ENCODE measurements at places on chromosomes 11 and 22.

DNA sequence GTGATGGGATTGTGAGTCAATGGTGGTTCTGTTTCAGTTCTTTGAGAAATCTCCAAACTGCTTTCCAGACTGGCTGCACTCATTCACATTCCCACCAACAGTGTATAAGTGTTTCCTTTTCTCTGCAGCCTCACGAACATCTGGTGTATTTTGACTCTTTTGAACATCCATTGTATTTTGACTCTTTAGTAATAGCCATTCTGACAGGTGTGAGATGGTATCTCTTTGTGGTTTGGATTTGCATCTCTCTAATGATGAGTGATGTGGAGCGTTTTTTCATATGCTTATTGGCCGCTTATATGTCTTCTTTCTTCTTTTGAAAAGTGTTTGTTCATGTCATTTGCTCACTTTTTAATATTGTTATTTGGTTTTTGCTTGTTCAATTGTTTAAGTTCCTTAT lies 19.4 kb downstream of the NELL1 start:
- DNase-seq, result no peak

DNA sequence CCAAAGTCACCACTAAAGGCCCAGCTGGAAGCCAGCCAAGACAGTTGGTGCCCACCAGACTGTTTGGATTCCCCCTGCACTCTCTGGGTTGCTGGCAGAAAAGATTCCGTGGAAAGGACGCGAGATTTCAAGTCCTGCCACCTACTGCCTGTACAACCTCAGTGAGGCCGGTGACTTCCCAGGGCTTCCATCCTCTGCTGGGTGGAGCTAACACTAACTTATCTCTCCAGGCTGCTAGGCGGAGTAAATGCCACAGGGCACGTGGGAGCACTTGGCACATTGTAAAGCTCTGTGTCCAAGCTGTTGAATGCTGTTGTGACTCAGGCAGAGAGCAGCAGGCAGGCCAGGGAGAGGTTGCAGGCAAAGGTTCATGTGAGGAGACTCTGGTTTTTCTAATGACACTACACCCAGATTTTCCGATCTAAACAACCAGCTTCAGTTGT lies 50.9 kb upstream of the CDON start:
- DNase-seq, result no peak

DNA sequence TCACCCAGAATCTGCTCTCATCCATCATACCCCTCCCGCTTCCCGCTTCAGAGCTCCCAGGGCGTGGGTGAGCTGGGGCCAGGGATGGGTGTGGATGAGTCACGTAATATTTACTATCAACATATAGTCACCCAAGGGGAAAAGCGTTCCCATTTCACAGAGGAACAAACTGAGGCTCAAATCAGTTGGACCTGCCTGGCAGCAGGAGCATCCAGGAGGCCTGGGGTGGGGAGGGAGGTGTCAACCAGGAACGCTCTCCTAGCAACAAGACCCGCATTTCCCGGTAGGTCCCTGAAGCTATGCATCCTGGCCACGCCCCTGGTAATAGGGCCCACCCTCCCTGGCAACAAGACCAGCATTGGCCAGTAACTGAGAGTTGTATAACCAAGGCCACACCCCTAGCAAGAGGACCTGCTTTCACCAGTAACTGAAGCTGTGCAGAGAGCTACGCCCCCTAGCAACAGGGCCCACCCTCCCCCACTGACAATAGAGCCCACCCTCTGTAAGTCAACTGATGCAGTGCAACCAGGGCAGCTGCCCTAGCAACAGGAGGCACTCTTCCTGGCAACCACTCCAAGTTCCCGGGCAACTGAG lies 32.7 kb upstream of the TXNRD2 start:
- peak; percentile 47 for DNase-seq

- DNase-seq, result no peak
These were observed 15.5 kb upstream of the RAC2 start for GRCh38 chr22:37259540-37260029.

DNA sequence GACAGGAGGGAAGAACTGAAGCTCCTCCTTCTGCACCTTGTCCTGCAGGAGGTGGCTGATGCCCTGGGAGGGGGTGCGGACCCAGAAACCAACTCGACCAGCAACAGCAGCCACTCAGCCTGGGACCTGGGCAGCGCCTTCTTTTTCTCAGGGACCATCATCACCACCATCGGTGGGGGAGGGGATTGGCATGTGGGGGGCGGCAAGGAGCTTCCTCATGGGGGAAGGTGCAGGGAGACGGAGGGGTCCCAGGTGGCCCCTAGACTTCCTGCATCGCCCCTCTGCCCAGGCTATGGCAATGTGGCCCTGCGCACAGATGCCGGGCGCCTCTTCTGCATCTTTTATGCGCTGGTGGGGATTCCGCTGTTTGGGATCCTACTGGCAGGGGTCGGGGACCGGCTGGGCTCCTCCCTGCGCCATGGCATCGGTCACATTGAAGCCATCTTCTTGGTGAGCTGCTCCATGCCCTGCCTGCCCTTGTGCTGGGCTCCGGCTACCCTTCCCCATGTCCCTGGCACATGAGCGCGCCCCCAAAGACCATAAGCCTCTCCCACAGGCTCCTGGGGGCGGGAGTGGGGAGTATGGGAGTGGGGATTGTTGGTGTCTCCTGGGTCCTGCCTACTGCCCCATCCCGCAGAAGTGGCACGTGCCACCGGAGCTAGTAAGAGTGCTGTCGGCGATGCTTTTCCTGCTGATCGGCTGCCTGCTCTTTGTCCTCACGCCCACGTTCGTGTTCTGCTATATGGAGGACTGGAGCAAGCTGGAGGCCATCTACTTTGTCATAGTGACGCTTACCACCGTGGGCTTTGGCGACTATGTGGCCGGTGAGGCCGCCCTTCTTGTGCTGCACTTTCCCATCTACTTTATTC lies 3.1 kb upstream of the CATSPERZ start:
- no peak for DNase-seq
